ENCODE measurements at places on chromosomes 5 and 9.

DNA sequence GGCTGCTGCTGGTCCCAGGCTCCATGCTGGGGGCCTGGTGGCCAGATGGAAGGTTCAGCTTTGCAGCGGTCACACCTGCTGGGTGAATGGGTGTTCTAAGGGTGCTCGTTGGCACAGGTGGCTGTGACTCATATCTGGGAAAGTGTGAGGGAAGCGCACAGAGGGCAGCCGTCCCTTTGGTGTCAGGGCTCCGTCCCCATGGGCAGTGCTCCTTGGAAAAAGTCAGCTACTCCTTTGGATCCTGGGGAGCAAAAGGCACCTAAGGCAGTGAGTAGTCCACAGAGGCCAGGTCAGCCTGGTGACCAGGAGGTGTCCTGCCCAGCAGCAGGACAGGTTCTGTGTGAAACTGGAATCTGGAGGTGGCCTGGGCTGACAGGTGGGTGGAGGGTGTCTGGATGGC lies 18.4 kb upstream of the GBGT1 start:
- DNase-seq: no peak

- DNase-seq: no peak
These were observed 65.7 kb upstream of the ADCY2 start for GRCh38 chr5:7330256-7330655.

- DNase-seq: no peak
These were observed 145.2 kb upstream of the CDH12 start for GRCh38 chr5:22998362-22998761.

- no peak for DNase-seq
These were observed 79.6 kb downstream of the GHR start for GRCh38 chr5:42502613-42503470.

DNA sequence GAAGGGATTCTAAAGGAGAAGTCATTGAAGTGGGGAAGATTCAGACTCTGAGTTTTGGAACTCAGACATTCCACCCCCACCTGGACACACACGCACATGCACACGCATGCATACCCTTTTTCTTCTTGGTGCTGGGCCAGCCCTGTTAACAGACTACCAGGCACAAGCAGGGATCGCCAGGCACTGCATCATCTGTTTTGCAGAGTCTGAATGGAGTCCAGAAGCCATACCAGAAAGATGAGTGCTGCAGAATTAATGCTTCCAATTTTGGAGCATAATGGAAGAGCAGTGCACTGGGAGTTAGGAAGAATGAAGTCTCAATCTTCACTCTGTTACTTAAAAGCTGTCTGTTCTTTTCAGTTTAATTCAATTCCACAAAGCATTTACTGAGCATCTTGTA lies 95.5 kb downstream of the PDE8B start:
- DNase-seq: no peak

GRCh38 chr9:74555565-74555964 lies 58.4 kb downstream of the RORB start:
- DNase-seq: no peak

DNA sequence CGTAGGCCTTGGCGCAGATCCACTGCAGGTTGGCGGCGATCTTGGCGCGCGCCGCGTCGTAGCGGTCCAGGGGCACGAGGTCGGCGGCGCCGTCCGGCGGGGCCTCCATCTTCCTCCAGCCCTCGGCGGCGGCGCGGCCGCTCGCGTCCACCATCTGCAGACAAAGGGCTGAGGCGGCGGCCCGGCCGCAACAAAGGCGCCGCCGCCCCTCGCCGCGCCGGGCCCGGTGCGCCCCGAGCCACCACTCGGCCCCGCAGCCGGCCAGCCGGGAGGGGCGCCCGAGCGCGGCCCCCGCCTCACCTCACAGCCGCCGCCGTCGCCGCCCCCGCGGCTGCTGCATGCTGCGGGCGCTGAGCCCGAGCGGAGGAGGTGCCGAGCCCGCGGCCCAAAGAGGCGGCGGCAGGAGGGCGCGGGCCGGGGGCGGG lies 328 bp downstream of the CAMSAP1 start:
- no peak for DNase-seq
